ENCODE measurements at places on chromosomes 13 and 19.

- DNase-seq = peak; percentile 69
These were observed 36.2 kb upstream of the GARRE1 start for GRCh38 chr19:34217952-34218817.

GRCh38 chr13:75101348-75101747, 380.6 kb downstream of the TBC1D4 start:
- DNase-seq = no peak

GRCh38 chr13:95406176-95406575, 104.9 kb upstream of the ABCC4 start:
- DNase-seq = no peak

DNA sequence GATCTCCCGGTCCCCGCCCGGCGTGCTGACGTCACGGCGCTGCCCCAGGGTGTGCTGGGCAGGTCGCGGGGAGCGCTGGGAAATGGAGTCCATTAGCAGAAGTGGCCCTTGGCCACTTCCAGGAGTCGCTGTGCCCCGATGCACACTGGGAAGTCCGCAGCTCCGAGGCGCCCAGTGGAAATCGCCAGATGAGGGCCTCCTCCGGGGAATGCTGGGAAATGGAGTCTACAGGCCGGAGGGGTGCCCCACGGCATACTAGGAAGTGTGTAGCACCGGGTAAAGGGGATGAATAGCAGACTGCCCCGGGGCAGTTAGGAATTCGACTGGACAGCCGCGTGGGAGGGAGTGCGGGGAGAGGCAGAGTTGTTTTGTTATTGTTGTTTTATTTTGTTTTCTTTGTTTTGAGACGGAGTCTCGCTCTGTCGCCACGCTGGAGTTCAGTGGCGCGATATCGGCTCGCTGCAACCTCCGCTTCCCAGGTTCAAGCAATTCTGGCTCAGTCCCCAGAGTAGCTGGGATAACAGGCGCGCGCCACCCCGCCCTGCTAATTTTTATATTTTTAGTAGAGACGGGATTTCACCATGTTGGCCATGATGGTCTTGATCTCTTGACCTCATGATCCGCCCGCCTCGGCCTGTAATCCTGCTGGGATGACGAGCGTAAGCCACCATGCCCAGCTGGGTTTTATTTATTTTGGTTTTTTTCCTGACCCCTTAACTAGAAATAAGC, 390 bp upstream of the PPP1R12C start:
- peak; percentile 93 for DNase-seq

- peak; percentile 62 for DNase-seq
These were observed 843 bp downstream of the ANO8 start for GRCh38 chr19:17333611-17334413.

DNA sequence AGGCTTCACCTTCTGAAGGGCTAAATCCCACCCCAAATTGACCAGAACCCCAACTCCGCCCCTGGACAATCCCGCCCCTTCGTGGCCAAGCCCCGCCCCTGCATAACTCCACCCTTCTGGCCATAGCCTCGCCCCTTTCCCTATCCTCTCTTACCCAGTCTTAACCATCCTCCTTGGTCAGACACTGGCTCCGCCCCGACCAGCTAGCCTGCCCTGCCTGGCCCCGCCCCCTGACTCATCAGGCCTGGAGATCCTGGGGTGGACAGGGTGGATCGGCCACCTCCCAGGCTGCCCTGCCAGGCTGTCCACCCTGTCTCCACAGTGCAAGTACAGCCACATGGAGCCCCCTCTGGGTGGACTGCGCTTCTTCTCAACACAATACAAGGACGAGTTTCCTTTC, 8.0 kb upstream of the ZNF358 start:
- no peak for DNase-seq

DNA sequence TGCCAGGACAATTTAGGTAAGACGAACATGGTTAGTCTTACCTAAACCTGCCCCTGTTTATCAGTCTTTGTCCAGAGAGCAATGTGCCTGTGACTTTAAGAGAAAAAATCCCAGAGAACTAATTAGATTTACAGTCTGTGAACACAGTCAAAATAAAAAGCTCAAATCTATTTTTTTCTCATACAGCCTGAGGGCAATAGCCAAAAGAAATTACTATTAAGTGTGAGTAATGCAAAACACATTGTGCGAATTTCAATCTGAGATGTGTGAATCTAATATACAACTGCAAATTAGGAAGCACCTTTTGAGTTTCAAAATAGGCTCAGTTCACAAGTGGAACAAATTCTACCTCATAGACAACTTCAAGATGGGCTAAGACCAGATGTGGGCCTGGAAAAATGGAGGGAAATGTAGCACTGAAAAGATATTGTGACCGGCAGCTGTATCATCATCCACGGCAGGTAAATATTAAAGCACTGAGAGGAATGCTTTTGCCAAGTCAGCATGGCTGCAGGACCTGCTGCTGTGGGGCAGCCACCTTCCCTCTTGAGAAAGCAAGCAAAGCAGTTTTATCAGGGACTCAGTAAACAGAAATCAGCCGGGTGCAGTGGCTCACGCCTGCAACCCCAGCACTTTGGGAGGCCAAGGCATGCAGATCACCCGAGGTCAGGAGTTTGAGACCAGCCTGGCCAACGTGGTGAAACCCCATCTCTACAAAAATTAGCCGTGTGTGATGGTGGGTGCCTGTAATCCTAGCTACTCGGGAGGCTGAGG, 114.8 kb downstream of the KATNAL1 start:
- no peak for DNase-seq

DNA sequence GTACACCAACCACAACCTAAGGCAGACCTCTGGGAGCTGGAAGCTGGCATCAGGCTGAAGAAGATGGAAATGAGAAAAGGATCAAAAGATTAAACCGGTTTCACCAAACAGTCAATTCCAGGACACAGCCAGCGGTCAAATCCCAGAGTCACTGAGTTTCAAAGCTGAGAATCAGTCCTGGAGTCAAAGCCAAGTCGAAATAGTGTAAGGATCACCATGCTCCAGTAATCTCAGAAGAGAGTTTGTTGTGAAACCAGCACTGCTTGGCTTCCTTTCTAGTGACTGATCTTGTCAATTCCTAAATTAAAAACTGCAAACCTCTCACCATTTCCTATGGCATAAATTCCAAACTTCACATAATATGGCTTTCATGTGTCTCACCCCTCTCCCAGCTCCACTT, 198.8 kb downstream of the GPC6 start:
- DNase-seq = no peak

DNA sequence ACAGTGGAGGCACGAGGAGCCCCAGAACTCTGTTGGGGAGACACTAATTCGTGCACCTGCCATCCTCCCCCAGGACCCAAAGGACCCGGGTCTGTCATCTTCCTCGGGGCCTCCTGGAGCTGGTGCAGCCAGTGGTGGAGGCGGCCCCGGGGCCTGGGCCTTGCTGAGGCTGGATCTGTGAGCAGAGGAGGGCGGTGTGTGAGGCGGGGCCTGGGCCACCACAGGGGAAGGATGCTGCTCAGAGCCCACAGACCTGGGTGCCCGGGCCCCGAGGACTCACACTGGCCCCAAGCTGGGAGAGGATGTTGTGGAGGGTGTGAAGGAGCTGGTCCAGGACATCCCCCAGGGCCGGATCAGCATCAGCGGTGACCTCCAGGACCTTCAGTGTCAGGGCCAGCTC, 8.3 kb downstream of the IFNL3 start:
- DNase-seq = peak; percentile 39

DNA sequence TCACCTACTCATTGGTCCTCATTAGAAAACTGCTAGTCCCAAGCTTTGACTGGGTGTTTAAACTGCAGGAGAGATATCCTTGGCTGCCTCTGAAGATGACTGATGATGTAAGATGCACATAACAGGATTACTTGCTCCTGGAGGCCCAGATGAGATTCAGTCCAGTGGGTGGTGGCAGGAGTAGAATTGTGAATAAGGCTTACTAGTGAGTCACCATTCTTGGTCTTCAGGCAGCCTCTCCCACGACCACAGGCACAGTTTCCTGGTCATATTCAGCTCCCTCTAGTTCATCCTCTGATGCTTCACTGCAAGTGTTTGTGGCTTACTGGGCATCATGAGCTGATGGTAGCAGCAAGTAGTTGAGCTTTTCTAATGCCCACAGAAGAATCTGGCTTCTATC, 12.1 kb downstream of the SERTM1 start:
- DNase-seq = no peak

DNA sequence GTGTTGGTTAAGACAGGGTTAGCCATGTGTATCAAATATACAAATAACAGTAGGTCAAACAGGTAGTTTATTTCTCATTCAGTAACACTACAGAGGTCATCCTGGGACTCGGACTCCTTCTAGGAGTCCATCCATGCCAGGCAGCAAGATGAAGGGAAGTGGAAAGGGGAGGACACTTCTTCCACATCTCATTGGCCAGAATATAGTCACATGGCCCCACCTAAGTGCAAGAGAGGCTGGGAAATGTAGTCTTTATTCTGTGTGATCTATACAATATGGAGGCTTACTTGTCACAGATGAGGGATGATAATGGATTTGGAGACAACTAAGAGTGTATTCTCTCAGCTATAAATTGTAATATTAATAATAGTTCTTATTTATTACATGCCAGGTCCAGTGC, 31.1 kb downstream of the RDH8 start:
- no peak for DNase-seq

All from naive thymus-derived CD8-positive, alpha-beta T cell (primary cell).